Natural killer cell (primary cell): ENCODE measurements at places on chromosomes 4 and X.

DNA sequence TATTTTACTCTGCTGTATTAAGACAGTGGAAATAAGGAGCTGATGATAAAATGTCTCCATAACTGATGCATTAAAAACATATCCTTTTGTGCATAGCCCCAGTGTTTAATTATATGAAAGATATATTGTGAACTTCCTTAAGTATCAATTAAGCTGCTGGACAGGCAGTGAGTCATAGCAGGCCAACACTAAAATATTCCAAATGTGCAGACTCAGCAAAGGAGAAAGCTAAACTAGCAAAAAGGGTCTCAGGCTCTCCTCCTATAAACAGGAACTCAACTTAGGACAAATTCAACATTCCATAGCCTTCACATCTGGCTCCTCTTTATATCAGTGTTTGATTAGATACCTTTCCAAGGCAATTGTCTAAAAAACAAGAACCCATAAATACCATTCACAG lies 15.6 kb downstream of the TNMD start:
- no peak for DNase-seq

DNA sequence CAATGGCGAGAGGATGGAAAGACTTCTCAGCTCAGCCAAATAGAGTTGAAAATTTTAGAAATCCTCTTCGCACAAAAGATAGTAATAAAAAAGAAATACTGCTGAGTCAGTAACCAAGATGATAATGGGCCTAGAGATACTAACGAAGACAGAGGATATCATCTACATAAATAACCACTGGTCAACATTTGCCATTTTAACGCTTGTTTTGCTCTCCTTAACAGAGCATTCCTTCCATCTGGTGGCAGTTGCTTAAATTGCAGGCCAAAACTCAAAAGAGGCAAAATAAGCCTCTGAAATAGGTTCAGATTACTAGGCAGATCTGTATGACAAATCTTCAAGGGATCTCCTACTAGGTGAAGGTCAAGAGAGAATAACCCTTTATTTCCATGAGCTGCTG lies 51.7 kb upstream of the MCF2 start:
- no peak for DNase-seq

DNA sequence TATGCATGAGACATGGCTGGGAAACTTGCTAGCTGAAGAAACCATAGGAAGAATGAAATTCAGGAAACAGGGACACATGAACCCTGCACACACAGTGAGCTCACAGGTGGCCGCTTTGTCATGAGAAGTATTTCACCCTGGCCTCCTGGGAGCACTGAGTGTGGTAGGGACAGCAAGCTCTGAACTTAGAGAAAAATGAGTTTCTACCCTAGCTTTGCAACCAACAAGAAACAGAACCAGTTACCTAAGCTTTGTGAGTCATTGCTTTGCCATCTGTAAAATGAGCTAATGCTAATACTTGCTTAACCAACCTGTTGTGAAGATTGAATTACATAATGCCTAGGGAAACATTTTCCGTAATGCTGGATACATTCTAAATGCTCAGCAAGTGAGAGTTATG lies 206.6 kb upstream of the HS3ST1 start:
- DNase-seq: no peak

DNA sequence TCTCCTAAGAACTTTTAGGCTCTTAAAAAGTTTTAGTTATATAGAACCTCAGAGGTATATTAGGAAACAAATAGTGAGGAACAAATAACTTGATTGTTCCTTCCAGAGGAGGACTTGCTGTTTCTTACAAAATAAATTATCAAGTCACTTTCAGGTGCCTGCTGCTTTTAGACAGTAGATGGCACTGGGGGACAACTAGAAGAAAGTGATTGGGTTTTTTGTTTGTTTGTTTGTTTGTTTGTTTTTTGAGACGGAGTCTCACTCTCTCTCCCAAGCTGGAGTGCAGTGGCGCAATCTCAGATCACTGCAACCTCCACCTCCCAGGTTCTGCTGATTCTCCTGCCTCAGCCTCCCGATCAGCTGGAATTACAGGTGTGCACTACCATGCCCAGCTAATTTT lies 35.4 kb upstream of the CDKL5 start:
- no peak for DNase-seq

DNA sequence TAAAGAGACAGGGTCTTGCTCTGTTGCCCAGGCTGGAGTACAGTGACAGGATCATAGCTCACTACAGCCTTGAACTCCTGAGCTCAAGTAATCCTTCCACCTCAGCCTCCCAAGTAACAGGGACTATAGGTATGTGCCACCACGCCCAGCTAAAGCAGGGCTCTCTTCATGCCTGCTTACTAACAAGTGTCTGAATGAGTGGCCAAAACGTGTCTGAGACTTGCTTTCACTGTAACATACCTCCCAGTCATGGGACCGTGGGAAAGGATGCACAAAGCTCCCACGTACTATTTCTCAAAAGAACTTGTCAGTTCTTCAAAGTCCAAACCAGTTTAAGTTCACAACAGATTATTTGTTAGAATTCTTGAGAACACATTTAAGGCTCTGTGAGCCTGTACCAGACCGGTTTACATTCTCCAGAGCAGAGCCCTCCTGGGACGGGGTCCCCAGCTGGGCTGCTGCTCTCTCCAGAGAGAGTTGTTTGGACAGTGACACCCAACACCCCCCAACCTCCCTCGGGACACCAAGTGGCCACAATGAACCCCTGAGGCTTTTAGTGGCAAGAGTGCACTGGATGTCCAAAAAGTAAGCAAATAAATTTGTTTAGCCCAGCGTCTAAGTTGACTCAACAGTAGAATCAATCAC lies 24.1 kb downstream of the SH3KBP1 start:
- DNase-seq: no peak

DNA sequence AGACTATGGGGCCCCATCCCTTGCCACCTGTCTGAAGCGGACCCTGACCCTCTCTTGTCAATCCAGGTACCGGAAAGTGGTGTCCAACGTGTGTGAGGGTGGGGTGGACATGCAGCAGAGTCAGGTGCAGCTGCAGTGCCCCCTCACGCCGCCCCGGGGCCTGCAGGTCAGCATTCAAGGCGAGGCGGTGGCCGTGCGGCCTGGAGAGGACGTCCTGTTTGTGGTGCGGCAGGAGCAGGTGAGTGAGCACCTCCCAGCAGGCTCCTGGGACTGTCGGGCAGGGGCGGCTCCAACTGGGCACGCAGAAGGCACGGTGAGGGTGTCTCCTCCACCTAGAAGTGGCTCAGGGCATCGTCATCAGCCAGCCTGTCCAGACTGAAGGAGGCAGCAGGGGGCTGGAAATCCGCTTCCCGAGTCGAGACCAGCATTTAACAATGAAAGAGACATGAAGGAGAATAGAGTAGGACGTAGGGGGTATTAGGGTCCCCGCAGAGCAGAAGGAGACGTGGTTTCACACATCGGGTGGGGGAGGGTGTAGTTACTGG lies 221.6 kb downstream of the AFAP1 start:
- DNase-seq: no peak

DNA sequence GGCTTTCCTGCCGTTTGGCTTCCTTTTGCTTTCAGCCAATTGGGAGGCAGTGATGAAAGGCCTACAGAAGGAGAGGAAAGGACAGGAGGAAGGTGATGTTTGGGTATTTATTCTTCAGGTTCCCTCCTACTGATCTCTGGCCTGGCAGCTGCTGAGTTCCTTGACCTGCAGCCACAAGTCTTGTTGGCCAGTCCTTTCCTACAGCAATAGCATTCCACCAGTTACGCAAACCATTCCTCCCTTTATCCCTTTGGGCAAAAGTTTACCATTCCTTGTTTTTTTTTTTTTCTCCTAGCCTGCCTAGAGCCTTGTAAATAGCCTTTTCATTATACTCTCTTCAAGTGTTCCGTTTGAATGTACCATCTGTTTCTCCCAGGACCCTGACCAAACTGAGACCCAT lies 198.1 kb upstream of the FTHL17 start:
- no peak for DNase-seq

DNA sequence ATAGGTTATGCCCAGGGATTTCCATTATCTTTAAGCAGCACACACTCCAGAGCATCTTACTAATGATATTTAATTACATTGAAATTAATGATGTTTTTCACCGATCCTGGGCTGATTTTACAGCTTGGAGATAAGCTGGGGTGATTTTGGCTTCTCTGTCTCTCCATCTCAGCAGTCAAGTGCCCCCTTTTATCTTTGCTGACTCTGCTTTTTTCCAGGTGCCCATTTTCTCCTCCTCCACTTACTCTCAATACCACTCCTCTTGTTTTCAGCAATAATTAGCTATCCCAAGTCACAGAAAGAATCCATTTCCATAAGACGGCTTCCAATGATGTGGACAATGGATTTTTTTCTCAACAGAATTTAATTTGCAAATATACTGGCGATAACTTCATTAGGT lies 266.7 kb downstream of the GBA3 start:
- DNase-seq: no peak

GRCh38 chr4:68570122-68570507 lies 6.0 kb downstream of the UGT2B17 start:
- DNase-seq: no peak

- no peak for DNase-seq
These were observed 222.0 kb upstream of the ADAMTS3 start for GRCh38 chr4:72791054-72791453.

- no peak for DNase-seq
These were observed 63.2 kb downstream of the MGST2 start for GRCh38 chr4:139728840-139729239.

DNA sequence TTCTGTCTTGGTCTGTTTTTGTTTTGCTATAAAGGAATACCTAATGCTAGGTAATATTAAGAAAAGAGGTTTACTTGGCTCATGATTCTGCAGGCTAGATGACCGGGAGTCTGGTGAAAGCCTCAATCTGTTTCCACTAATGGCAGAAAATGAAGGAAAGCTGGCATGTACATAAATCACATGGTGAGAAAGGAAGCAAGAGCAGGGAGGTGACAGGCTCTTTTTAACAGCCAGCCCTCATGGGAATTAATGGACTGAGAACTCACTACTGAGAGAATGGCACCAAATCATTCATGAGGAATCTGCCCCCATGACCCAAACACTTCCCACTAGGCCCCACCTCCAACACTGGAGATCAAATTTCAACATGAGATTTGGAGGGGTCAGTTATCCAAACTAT lies 27.6 kb downstream of the SATL1 start:
- DNase-seq: no peak

GRCh38 chr4:123485601-123486000 lies 89.0 kb downstream of the SPRY1 start:
- no peak for DNase-seq

DNA sequence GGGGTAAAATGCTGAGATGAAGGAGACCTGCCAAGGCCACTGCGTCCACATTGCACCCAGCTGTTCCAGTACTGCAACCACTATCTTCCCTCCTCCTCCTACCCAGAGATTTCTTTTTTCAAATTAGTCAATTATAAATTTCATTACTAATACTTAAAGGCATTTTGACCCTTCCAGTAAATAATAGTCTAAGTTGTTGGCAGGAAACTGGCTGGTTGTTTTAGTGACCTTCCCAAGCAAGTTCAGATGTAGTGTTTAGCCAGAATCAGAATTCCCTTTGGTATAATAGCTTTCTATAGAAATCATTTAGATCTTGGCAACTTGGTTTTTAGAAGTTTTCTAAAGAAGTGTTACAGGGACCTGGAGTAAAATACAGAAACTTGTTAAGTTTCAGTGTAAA lies 66.0 kb downstream of the AASDH start:
- no peak for DNase-seq

- no peak for DNase-seq
These were observed 70.2 kb upstream of the ETNPPL start for GRCh38 chr4:108833046-108833445.

- peak; percentile 38 for DNase-seq
These were observed 26.6 kb downstream of the NFKB1 start for GRCh38 chr4:102527695-102528283.

DNA sequence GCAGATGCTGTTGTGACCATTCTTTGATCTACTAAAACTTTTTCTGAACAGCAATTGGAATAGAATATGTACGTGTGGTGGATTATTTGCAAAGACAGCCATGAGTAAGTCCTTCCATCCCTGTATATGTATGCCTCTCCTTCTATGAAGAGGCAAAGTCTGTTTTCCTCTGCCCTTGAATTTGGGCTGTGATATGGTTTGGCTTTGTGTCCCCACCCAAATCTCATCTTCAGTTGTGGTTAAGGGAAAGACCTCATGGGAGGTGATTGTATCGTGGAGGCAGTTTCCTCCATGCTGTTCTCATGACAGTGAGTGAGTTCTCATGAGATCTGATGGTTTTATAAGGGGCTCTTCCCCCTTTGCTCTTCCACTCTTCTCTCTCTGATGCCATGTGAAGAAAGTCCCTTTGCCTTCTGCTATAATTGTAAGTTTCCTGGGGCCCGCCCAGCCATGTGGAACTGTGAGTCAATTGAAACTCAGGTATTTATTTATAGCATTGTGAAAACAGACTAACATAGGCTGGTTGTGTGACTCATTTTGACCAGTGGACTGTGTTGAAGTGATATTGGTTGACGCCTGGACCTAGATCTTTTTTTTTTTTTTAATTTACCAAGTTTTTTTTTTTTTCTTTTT lies 108.3 kb upstream of the CAMK2D start:
- DNase-seq: no peak

DNA sequence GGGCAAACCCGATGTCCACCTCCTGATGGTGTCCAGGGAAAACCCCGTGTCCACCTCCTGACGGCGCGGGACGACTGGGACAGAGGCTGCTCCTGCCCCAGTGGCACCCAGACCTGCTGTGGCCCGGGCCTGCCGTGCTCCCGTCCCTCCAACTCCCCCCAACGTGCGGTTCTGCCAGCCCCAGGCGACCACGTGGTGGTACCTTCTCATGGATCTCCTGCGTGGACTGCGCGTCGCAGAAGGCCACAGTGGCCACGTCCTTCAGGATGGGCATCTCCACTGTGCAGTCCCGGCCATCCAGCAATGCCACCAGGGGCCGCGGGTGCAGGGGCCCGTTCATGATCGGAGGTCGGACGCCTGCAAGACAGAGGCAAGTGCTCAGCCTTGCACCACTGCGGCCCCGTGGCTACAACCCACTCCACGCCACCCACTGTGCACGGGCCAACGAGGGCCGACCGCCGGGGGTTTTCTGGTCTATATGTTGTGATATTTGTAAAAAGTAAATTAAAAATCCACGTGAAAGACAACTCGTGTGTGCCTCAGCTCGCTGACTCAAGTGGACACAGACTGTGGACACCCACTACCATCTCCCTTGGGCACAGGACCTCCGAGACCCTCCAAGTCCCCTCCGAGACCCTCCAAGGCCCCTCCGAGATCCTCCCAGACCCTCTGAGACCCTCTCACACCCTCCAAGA lies 10.8 kb downstream of the CTBP1 start:
- no peak for DNase-seq

- DNase-seq: no peak
These were observed 190.8 kb downstream of the HTR2C start for GRCh38 chrX:114774691-114775090.

DNA sequence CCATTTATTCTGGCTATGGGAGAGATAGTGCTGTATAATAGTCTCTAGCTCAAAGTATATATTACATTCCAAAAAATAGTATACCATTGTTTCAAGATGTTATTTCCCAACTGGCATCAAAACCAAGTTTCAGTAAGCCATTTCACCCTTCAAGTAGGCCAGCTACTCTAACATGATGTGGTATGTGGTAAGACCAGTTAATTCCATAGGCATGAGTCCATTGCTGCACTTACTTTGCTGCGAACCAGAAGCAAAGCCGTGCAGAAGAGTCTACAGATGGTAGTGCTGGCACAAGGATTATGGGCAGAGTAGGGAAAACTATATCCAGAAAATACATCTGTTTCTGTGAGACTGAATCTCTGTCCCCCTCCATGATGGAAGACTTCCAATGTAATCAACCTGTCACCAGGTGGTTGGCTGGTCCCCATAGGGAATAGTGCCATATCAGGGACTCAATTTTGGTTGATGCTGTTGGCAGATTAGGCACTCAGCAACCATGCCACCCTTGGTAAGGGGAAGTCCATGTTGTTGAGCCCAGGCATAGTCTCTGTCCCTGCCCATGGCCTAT lies 49.8 kb upstream of the HSD17B10 start:
- DNase-seq: no peak

GRCh38 chrX:39125834-39126233 lies 324.6 kb downstream of the MID1IP1 start:
- no peak for DNase-seq
